ENCODE measurements at places on chromosomes 12 and 14. TPM values are rescaled to one million over a fixed set of nuclear protein-coding genes. Genes with fewer than 3 reads are reported as not detected.

Gene TRIAP1
- total RNA-seq, result 21.1 TPM

Gene NUMB
- 139 TPM for total RNA-seq

GRCh38 chr14:58717211-58717610 is 79.4 kb downstream of the DACT1 start:
- H3K4me1 ChIP-seq, result peaks cover 5% of the 10 kb centered on the region
- DNase-seq, result no peak
- no peak overlapping the region for H3K27ac ChIP-seq
- H3K27me3 ChIP-seq, result no peaks in the 10 kb centered on the region
- no peak overlapping the region for H3K4me3 ChIP-seq
- no peaks in the 10 kb centered on the region for H3K36me3 ChIP-seq

DNA sequence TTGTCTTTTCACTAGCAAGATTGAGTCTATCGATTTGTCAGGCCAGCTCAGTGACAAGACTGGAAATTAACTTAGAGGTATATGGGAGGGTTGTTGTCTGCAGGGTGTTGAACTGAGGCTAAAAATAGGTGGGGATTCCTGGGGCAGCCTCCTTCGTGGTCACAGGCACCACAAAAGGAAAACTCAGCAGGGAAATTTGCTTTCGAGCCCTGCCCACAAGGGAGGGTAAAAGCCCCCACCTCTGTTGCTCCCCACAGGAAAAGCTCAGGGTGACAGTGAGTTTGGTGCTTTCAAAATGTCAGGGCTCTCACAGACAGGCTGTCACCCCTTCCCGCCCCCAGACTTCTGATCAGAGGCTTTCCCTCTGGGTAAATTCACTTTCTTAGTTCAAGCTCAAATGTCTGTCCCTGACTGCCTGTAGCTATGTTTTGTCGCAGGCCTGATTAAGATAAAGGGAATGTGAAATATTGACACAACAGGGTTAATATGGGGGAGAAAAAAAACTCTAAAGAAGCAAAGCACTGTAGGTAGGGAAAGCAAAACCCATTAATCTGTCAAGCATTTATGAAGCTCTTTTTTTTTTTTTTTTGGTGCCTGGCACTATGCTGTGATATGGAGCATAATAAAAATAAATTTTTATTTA is 11.7 kb upstream of the NFKBIA start:
- H3K27me3 ChIP-seq, result no peaks in the 10 kb centered on the region
- H3K36me3 ChIP-seq, result no peaks in the 10 kb centered on the region
- peaks cover 23% of the 10 kb centered on the region for H3K4me1 ChIP-seq
- H3K27ac ChIP-seq, result peak overlapping the region; percentile 18
- no peak overlapping the region for H3K4me3 ChIP-seq

Gene KCNC2
- total RNA-seq, result not detected

- H3K27me3 ChIP-seq, result no peaks in the 10 kb centered on the region
- H3K4me1 ChIP-seq, result peaks cover 6% of the 10 kb centered on the region
- no peak overlapping the region for H3K4me3 ChIP-seq
- H3K36me3 ChIP-seq, result no peaks in the 10 kb centered on the region
These were observed 37.4 kb downstream of the PHLDA1 start for GRCh38 chr12:75994069-75994740.

DNA sequence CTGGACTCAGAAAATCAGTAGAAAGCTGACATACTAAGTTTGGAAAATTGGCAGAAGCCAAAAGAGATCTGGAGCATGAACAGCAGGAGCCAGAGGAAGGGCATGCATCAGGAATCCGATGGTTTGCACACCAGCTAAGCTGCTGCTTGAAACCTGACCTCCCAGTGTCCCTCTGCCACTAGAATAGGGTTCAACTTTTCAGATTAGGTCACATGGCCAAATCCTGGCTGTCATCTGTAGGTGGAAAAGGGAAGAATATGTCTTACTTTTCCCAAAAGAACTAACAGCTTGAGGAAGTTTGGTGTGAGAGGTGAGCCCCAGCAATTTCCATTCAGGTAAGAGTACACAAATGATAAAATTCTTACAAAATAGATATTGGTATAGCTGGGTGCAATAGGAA is 732.6 kb downstream of the RERGL start:
- H3K27me3 ChIP-seq, result no peaks in the 10 kb centered on the region
- DNase-seq, result no peak
- H3K36me3 ChIP-seq, result no peaks in the 10 kb centered on the region
- H3K4me3 ChIP-seq, result no peak overlapping the region
- H3K4me1 ChIP-seq, result no peaks in the 10 kb centered on the region
- no peak overlapping the region for H3K27ac ChIP-seq

GRCh38 chr12:106086696-106087095 is 52.1 kb downstream of the NUAK1 start:
- no peaks in the 10 kb centered on the region for H3K27me3 ChIP-seq
- H3K36me3 ChIP-seq, result peaks cover 20% of the 10 kb centered on the region
- peaks cover 24% of the 10 kb centered on the region for H3K4me1 ChIP-seq
- H3K27ac ChIP-seq, result no peak overlapping the region

GRCh38 chr14:104595116-104595675 is 9.4 kb downstream of the TMEM179 start:
- H3K4me3 ChIP-seq, result no peak overlapping the region
- H3K27me3 ChIP-seq, result peaks cover 14% of the 10 kb centered on the region
- no peaks in the 10 kb centered on the region for H3K36me3 ChIP-seq
- no peak for DNase-seq
- H3K4me1 ChIP-seq, result no peaks in the 10 kb centered on the region

GRCh38 chr12:94225947-94226630 is 77.7 kb downstream of the PLXNC1 start:
- DNase-seq, result no peak
- H3K27me3 ChIP-seq, result no peaks in the 10 kb centered on the region
- no peak overlapping the region for H3K27ac ChIP-seq
- H3K4me3 ChIP-seq, result no peak overlapping the region
- H3K36me3 ChIP-seq, result no peaks in the 10 kb centered on the region

- H3K27me3 ChIP-seq, result no peaks in the 10 kb centered on the region
- H3K4me1 ChIP-seq, result peaks cover 7% of the 10 kb centered on the region
These were observed 16.8 kb upstream of the CACNA2D4 start for GRCh38 chr12:1935242-1935641.

GRCh38 chr14:74649167-74649566 is 37.1 kb upstream of the LTBP2 start:
- H3K4me1 ChIP-seq, result peaks cover 11% of the 10 kb centered on the region
- H3K36me3 ChIP-seq, result no peaks in the 10 kb centered on the region
- H3K27ac ChIP-seq, result no peak overlapping the region
- H3K4me3 ChIP-seq, result no peak overlapping the region

GRCh38 chr12:127360580-127360979 is 906.4 kb upstream of the TMEM132C start:
- no peaks in the 10 kb centered on the region for H3K27me3 ChIP-seq
- no peak overlapping the region for H3K4me3 ChIP-seq
- no peak overlapping the region for H3K27ac ChIP-seq
- no peaks in the 10 kb centered on the region for H3K4me1 ChIP-seq

Gene DPF3
- total RNA-seq, result 0.90 TPM

DNA sequence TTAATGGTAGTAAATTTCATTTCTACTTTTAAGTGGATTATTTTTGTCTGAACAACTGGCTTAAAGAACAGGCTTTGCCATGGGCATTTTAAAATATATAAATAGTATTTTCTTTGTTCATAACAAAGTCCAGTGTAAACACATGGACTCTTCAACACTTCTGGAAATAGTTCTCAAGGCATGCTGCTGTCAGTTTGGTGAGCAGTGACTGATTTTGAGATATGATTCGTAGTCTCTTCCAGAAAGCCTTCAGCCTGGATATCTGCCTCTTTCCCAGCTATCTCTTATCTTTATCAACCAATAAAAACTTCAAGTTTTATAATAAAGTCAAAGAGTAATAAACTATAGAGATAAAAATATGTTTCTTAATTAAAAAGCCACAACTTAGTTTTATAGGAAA is 110.7 kb downstream of the NAV3 start:
- DNase-seq, result no peak
- H3K4me1 ChIP-seq, result no peaks in the 10 kb centered on the region
- no peaks in the 10 kb centered on the region for H3K27me3 ChIP-seq
- H3K4me3 ChIP-seq, result no peak overlapping the region
- no peaks in the 10 kb centered on the region for H3K36me3 ChIP-seq

GRCh38 chr14:102560458-102561261 is 31.8 kb upstream of the RCOR1 start:
- H3K27ac ChIP-seq, result no peak overlapping the region
- no peak for DNase-seq
- H3K4me1 ChIP-seq, result no peaks in the 10 kb centered on the region
- no peak overlapping the region for H3K4me3 ChIP-seq

Gene ORAI1
- total RNA-seq, result 32.4 TPM

Gene KRT73
- total RNA-seq, result 0.52 TPM

- no peak overlapping the region for H3K4me3 ChIP-seq
- no peaks in the 10 kb centered on the region for H3K36me3 ChIP-seq
- no peak overlapping the region for H3K27ac ChIP-seq
- H3K4me1 ChIP-seq, result peaks cover 17% of the 10 kb centered on the region
- DNase-seq, result no peak
These were observed 3.8 kb downstream of the ACSS3 start for GRCh38 chr12:81081726-81082125.

DNA sequence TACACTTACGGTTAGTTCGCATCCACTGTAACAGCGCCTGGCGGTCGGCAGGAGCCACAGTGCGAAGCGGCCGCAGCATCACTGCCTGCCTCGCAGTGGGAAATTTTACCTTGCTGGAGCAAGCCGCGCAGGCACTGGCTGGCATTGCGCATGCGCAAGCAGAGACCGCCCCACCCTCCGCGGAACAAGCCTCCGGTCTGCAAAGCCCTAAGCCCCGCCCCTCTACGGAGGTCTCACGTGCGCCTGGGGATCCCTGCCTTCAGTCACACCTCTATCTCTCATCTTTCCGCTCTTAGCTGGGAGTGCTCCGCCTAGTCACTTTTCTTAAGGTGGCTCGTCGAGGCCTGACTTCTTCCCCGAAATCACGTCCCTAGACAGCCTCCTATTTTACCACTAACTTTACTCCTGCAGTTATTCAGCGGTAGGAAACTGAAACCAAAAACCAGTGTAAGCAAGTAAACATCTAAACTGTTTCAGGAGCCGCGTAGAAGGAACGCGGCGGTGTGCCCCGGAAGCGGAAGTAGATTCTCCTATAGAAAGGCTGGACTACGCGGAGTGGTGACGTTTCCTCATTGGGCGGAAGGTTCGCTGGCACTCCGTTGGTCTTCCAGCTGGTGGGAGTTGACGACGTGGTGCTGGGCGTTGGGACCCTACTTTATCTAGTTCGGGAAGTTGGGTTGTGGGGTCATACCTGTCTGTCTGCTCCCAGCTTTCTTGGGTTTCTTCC is at the start of gene SRP54:
TSS of gene SRP54 (plus strand) at position 572 of the 727 bp plus-strand sequence. CDS start 13,718 bp downstream, outside the sequence.
- peak within 1 kb of the TSS; percentile 97 for H3K27ac ChIP-seq
- DNase-seq, result peak; percentile 100
- peaks cover 44% of the 10 kb centered on the region for H3K4me1 ChIP-seq
- no peaks in the 10 kb centered on the region for H3K27me3 ChIP-seq
- peak within 1 kb of the TSS; percentile 73 for H3K4me3 ChIP-seq

Gene CCDC198
- total RNA-seq, result not detected

Gene PROX2
- total RNA-seq, result not detected

Gene SYNDIG1L
- 2.9 TPM for total RNA-seq

DNA sequence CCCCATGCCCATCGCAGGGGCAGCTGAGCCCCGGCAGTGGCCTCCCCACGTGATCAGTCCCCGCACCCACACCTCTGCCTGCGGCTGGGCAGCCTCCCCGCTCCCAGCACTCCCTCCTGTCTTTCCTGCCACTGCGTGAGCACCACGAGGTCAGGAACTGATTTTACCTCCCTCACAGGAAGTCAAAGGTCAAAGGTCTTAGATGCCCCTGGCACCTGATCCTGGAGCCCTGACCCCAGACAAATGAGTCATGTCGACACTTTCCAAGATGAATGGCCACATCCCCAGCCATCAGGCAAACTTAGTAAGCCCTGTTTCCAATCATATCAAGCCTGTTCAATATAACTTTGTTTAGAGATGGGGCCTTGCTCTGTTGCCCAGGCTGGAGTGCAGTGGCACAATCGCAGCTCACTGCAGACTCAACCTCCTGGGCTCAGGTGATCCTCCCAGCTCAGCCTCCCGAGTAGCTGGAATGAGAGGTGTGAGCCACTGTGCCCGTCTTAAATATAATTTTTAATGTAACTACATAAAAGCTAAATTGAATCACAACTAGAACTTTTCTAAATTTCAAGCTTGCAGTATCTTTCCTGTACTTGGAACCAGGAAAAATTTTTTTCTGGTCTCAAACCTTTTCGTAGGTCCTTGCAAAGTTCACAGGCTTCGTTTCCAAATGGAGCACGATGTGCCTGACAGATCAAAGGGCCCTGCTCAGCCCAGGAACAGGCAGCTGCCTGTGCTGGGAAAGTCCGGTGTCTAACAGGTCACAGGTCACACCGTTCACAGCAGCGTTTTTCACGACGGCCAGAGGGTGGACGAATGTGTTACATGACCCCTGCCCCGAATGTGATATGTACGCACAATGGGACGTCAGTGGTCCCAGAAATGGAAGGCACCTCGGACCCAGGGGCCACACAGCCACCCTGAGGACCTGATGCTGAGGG is 1.9 kb downstream of the LRCOL1 start:
- no peaks in the 10 kb centered on the region for H3K36me3 ChIP-seq
- no peak overlapping the region for H3K27ac ChIP-seq
- peaks cover 4% of the 10 kb centered on the region for H3K4me1 ChIP-seq

DNA sequence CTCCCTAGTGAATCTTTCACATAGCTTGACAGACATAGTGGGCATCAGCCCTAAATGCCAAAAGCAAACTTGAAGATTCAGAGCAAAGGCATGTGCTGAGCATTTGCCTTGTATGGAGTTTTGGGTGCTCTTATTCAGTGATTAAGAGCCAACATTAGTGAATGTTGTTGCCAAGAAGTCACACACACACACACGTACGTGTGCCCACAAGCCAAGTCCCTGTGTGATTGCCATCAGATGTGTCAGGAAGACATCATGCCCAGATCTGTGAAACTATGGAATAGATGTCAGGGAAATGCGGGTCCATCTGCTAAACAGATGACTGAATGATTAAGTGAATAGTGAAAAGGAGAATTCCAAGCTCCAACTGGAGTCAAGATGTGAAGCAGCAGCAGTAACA is 149.0 kb downstream of the AKAP6 start:
- H3K27ac ChIP-seq, result no peak overlapping the region
- H3K4me3 ChIP-seq, result no peak overlapping the region
- no peaks in the 10 kb centered on the region for H3K4me1 ChIP-seq
- no peaks in the 10 kb centered on the region for H3K27me3 ChIP-seq

Gene PZP
- 0.67 TPM for total RNA-seq

GRCh38 chr12:126912111-126912510 is 1354.9 kb upstream of the TMEM132C start:
- no peaks in the 10 kb centered on the region for H3K27me3 ChIP-seq
- no peaks in the 10 kb centered on the region for H3K36me3 ChIP-seq
- no peak overlapping the region for H3K4me3 ChIP-seq
- DNase-seq, result no peak
- no peak overlapping the region for H3K27ac ChIP-seq

All from upper lobe of right lung (tissue), 1 donor.